ENCODE measurements at places on chromosomes 6 and 20. TPM values are rescaled to one million over a fixed set of nuclear protein-coding genes. Genes with fewer than 3 reads are reported as not detected.

GRCh38 chr20:3784216-3784853 lies 2.2 kb downstream of the CENPB start:
- peak overlapping the region; percentile 44 for H3K4me3 ChIP-seq
- peaks cover 8% of the 10 kb centered on the region for H3K27me3 ChIP-seq
- DNase-seq, result no peak
- peaks cover 49% of the 10 kb centered on the region for H3K4me1 ChIP-seq
- H3K27ac ChIP-seq, result no peak overlapping the region

DNA sequence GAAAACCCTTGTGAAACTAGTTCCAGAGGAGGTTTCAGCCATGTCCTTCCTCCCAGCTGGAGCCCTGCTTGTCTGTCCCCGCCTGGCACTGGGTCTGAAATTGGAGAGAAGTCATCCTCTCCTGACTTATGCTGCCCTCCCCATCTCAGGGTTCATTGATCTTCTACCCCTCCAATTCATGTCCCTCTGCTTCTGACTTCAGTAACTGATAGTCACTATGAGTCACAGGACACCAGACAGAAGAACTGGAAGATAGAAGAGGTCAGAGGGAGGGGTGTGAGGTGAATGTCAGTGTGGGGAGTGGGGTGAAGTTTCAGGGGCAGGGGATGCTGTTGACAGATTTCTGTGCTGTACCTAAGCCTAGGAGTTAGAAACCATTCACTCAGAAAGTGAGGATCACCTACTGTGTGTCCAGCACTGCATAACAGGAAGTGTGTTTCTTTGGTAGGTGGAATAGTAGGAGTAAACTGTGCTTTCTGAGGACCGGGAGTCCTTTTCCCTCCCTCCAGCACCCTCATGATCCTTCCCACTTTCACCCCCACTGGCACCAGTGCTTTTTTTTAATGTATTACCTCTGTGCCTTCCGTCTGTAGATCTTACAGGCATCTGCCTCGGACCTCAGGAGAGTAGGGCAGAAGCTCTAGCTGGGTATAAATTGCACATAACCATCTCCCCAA lies 627 bp upstream of the RPP21 start:
- H3K4me1 ChIP-seq, result peaks cover 34% of the 10 kb centered on the region
- no peaks in the 10 kb centered on the region for H3K27me3 ChIP-seq
- peak overlapping the region; percentile 92 for H3K27ac ChIP-seq
- peak overlapping the region; percentile 88 for H3K4me3 ChIP-seq
- DNase-seq, result no peak

GRCh38 chr6:39926668-39927067 lies 7.6 kb downstream of the MOCS1 start:
- peak overlapping the region; percentile 23 for H3K27ac ChIP-seq
- no peaks in the 10 kb centered on the region for H3K36me3 ChIP-seq
- no peak for DNase-seq
- no peak overlapping the region for H3K4me3 ChIP-seq
- H3K4me1 ChIP-seq, result peaks cover 8% of the 10 kb centered on the region

OR2H2 gene
- not detected for total RNA-seq

F13A1 gene
- not detected for total RNA-seq

GRCh38 chr6:38068854-38069590 lies 249.5 kb downstream of the ZFAND3 start:
- H3K4me3 ChIP-seq, result no peak overlapping the region
- H3K27me3 ChIP-seq, result no peaks in the 10 kb centered on the region
- peaks cover 7% of the 10 kb centered on the region for H3K36me3 ChIP-seq
- H3K27ac ChIP-seq, result no peak overlapping the region
- no peaks in the 10 kb centered on the region for H3K4me1 ChIP-seq
